Smooth muscle cell of bladder (primary cell): ENCODE measurements at places on chromosomes 7 and 10. TPM values are rescaled to one million over a fixed set of nuclear protein-coding genes. Genes with fewer than 3 reads are reported as not detected.

Gene ABCB4
- total RNA-seq, result 3.4 and 5.5 TPM in 2 replicates

Gene PGAM1
- 280 and 341 TPM in 2 replicates for total RNA-seq

Gene LRMDA
- total RNA-seq, result 1.1 and 1.6 TPM in 2 replicates

Gene TUBB8
- total RNA-seq, result under 0.01 TPM in 1 of 2 replicates, not detected in the other

Gene AGBL3
- 0.71 and 1.4 TPM in 2 replicates for total RNA-seq

Gene NPVF
- not detected in 2 replicates for total RNA-seq

Gene NSUN6
- 7.5 and 9.5 TPM in 2 replicates for total RNA-seq

Gene GHRHR
- total RNA-seq, result not detected in 2 replicates

Gene DNAH11
- total RNA-seq, result 0.28 and 0.46 TPM in 2 replicates

Gene LIPJ
- total RNA-seq, result under 0.01 TPM in 2 replicates

Gene SEMA3D
- 4.6 and 12.1 TPM in 2 replicates for total RNA-seq

Gene RARRES2
- total RNA-seq, result 46.9 and 66.8 TPM in 2 replicates
